ENCODE measurements at places on chromosomes 5 and 9.

DNA sequence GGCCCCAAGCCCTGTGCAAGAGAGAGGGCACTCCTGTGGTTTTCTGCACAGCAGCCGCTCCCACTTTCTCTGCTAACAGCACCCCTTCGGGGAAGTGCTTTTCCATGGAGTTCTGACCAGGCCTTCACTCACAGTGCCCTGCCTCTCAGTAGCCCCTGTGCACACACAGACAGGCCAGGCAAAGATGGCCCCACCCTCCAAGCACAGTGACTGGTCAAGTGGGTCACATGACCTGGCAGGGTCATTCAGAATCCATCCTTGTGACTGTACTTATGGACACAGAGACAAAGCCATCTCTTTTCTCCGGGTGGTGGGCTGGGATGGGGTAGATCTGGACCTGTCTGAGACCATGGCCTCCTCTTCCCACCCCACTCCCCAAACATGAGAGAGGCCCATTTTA is 82.5 kb downstream of the PSD2 start:
- DNase-seq: no peak

GRCh38 chr5:62587737-62588136 is 9.1 kb downstream of the LRRC70 start:
- DNase-seq: no peak

DNA sequence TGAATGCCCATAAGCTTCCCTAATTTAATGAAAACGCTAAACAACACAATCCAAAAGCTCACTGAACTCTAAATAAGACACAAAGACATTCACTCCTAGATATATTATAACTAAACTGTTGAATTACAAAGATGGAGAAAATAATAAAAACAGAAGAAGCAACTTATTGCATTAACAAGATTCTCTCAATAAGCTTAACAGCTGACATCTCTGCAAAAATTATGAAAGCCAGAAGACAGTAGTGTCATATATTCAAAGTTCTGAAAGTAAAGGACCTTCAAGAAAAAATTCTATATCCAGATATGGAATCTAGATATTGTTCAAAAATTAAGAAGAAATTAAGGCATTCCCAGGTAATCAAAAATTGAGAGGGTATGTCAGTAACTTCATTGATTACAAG is 957.8 kb upstream of the TYRP1 start:
- DNase-seq: no peak

DNA sequence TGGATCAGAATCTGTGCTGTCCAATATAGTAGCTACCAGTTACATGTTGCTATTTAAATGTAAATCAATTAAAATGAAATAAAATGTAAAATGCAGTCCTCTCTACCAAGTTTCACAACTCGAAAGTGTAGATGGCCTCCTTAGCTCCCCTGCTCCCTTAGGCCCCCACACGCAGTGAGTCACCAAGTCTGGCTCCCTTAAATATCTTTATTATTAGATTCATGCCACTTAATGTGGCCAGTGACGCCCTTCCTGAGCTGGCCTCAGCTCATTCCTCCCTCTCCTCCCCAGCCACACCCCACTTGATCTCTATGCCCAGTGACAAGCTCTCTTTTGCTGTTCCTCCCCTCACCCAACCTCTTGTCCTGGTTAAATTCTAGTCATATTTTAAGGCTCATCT is 88.4 kb upstream of the DNAH5 start:
- no peak for DNase-seq

GRCh38 chr9:82761027-82761426 is 301.9 kb downstream of the RASEF start:
- DNase-seq: no peak

- DNase-seq: no peak
Measured at GRCh38 chr5:159681661-159682060, 234.6 kb upstream of the ADRA1B start.

DNA sequence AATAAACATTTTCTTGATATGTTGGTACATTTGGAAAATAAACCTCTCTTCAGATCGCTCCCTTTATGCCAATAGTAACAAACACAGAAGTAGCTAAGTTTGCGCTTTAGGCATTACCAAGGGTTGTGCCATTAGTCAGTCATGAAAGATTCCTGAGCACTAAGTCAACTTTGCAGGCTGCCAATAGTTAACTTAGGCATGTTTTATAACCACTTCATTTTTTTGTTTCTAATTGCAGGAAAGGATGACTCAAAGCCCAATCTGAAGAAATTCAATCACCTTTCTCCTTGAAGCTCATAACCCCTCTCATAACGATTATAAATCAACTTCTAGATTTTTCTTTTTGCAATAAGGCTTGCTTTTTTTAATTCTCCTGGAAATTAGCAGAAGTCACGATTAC is 517.0 kb downstream of the AGTPBP1 start:
- peak; percentile 86 for DNase-seq

DNA sequence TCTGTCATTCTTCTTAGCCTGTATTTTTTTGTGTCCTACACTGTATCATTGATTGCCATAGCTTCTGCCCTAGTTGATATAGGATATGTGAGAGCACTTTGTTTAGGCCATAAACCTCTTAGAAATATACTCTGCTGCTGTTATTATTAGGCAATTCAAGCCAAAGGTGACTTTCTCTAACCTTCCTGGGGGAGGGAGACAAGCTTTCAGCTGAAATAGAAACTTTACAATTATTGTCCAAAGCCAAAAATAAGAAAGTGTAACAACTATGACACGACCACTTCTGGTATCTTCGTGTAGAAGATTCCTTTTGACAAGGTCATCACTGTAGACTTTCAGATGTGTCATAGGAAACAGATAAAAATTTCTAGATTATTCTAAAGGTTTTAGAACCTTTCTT is 12.2 kb upstream of the CSNK1A1 start:
- no peak for DNase-seq

- peak; percentile 73 for DNase-seq
Measured at GRCh38 chr5:147554261-147554817, 44.5 kb upstream of the DPYSL3 start.

DNA sequence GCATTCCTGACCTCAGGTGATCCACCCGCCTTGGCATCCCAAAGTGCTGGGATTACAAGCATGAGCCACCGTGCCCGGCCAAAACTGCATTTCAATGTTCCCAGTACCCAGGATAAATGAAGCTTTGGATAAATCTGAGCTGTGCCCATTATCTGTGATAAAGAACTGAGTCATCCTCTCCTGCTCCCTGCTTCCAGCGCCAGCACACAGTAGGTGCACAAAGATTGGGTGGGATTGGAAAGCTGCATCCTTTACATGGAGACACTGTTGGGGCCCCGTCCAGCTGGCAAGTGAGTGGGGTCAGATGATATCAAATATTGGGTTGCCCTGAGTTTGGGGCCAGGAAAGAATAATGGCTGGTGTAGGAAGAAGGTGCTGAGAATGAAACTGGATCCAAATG is 17.4 kb downstream of the SH2D3C start:
- DNase-seq: no peak

- DNase-seq: no peak
Measured at GRCh38 chr9:20442461-20443319, 179.6 kb downstream of the MLLT3 start.

GRCh38 chr5:163910226-163910625 is 404.8 kb downstream of the MAT2B start:
- DNase-seq: no peak
